ENCODE measurements at places on chromosomes 7 and 10.
A peak's percentile ranks its signal among the peaks of the same experiment; 100 is the strongest.

GRCh38 chr7:155545348-155545747 lies 1.0 kb downstream of the CNPY1 start:
- DNase-seq: no peak

- no peak for DNase-seq
Measured at GRCh38 chr10:12180221-12180974, 15.3 kb downstream of the NUDT5 start.

DNA sequence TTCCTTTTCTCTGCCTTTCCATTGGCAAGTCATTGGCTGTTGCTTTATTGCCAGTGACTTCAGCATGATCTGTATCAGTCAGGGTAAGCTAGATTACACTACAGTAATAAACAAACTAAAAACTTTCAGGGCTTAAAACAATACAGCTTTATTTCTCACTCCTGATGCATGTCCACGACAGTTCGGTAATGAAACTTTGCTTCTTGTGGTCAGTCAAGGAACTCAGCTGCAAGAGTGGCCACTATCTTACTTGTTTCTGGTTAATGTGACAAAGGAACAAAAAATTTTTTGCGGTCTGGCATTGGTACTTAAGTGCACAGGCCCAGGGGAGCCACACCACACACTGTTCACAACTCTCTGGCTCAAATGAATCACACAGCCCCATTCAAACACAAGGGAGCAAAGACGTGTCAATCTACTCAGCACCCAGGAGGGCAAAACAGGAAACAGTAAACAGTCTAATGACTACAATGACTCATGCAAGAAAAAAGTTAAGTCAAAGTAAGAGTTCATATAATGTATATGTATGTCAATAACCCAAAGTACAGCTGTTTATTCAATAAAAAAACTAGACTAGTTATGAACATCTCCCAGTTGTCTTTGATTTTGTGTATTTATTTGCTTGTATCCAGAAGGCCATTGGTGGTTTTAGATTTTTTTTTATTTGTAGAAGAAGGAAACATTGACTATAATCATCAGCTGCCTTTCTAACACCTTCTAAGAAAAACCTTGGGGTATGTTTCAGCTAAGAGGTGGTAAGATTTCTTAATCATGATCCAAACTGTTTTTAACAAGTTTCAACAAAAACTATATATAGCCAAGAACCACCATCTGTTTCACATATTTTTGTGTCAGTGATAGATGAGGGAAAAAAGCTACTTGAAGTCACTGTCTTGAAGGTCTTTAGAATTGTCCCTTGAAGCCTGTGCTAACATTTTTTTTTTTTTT lies 134.4 kb upstream of the FAM3C start:
- peak; percentile 98 for DNase-seq

- no peak for DNase-seq
Measured at GRCh38 chr7:117982071-117983055, 109.1 kb upstream of the CTTNBP2 start.

DNA sequence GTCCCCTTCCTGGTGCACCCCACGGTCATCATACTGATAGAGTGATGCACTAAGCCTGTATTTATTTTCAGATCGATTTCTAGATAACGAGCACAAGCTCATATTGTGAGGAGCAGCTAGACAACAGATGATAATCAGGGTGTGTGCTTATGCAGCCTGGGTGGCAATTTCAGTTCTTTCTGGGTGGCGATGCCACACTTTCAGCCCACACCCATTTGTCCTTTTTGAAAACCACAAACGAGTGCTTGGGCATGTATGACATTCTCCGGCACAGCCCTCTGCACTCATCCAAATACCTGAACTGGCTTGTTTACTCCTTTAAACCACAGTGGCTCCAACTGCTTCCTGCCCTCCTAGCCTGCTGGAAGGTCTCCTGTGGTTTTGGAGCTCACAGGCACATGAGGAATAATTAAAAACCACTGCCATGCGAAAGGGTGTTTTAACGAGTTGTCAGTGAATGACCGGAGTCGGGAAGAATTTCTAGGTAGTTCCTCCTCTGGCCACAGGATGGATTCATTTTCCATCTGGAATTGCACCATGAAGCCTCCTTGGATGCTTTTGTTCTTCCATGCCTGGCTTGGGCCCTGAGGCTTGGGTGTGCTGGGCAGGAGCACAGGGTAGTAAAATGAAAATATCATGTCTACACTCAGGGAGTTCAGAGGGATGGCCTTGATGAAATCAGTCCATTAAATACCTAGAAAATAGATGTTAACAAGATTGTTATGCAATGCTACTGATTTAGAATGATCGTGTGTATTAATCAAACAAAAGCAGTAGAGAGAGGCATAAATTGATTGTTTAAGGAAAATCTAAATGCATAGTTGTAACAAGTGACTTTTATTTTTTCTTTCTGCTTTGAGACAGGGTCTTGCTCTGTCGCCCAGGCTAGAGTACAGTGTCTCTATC lies 52.4 kb upstream of the ITGB1 start:
- peak; percentile 13 for DNase-seq

- no peak for DNase-seq
Measured at GRCh38 chr7:83643739-83644138, 5.2 kb downstream of the SEMA3E start.

GRCh38 chr7:149716932-149717307 lies 56.5 kb downstream of the ZNF467 start:
- no peak for DNase-seq

DNA sequence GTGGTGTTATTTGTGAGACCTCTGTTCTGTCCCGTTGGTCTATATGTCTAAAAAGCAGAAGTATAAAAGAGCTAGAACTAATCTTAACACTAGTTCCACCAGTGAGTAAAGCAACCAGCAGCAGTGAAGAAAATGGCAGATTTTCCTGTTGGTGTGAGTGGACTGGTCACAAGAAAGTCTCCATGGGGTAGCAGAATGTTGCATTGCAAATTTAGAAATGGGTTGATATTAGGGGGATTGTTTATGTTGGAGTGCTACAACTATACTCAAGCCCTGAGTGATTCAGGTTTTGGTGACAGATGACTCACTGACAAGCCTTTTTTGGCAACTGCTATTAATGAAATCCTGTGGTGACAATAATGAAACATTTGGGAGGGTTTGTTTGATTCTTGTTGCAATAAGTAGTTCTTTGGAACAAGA lies 5.6 kb downstream of the AVL9 start:
- DNase-seq: no peak

DNA sequence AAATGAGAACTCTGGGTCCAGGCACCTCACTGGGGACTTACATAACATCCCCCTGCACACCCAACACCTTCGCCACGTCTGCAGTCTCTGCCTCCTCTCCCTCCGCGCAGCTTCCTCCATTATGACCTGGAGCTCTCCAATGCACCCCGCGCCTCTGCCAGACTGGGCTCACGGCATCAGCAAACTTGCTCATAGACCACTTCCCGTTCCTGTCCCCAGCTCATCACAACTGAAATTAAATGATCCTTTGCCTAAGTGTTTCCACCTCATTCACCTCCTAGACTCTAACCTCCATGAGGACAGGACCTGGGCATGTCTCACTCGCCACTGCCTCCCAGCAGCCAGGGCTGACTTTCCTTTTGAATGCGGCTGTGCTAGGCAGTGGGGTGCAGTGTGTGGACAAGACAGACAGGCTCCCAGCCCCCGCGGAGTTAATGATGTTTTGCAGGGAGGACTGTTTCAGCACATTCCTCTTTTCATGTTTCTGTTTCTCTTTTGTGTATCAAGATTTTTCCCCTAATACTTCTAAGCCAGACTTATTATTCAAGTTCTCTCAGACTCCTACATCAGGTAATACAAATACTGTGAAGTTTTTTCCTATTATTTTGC lies 18.8 kb downstream of the CHST15 start:
- no peak for DNase-seq

DNA sequence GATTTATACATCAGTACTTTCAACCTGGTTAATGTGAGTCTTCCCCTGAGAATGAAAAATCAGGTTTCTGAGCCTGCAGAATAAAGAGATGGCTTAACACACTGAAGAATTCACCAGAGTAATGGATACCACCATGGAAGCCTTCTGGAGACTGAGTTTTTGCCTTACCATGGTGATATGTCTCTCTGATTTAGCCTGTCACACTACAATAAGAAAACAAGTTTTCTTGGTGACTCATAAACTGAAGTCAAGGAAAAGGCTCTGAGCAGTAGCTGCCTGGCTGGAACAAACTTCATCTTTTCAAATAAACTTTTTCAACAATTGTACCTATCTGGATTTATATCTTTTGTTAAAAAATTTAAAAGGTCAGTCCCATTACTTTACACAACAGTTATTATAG lies 229.0 kb downstream of the PRPF18 start:
- no peak for DNase-seq

- no peak for DNase-seq
Measured at GRCh38 chr7:42960762-42961161, 28.6 kb downstream of the MRPL32 start.

GRCh38 chr10:113454341-113455061 lies 98.4 kb upstream of the HABP2 start:
- no peak for DNase-seq
